ENCODE measurements at places on chromosomes 3 and 15. TPM values are rescaled to one million over a fixed set of nuclear protein-coding genes. Genes with fewer than 3 reads are reported as not detected.

DNA sequence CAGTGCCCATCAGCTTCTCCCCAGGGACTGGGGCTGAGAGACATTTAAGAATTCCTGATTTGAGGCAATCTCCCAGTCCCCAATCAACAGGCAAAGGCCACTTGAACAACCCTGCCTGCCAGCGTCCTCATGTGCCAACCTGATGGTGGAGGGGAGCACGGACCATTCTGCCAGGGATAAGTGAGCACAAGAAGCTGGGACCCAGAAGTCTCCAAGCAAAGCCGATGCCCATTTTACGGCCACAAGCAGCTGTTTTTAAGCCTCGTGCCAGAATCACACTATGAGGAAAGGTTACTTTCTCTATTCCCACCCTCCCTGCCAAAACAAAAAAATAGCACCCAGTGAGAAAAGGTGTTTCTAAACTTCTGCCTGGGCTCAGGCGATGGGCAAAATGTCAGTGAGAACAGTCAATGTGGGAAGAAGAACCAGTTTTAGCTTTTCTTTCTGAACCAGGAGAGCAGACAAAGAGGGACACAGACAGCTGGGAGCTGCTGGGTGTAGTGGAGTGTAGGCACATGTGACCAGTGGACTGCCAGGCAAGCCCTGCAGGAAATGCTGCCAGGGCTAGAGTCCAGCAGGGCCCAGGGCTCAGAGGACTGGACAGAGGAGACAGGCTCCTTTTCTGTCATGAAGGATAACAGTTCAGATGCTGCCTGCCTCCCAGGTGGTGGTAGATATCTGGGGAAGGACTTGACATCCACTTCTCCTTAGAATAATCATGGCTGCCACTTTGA lies 57.7 kb downstream of the ATP2B2 start:
- no peak for DNase-seq

- no peak for DNase-seq
Measured at GRCh38 chr3:32403663-32404062, 12.0 kb downstream of the CMTM7 start.

GRCh38 chr3:172061724-172062184 lies 22.4 kb downstream of the FNDC3B start:
- peak; percentile 45 for DNase-seq

- DNase-seq = no peak
Measured at GRCh38 chr3:171072432-171072831, 45.9 kb upstream of the SLC2A2 start.

DNA sequence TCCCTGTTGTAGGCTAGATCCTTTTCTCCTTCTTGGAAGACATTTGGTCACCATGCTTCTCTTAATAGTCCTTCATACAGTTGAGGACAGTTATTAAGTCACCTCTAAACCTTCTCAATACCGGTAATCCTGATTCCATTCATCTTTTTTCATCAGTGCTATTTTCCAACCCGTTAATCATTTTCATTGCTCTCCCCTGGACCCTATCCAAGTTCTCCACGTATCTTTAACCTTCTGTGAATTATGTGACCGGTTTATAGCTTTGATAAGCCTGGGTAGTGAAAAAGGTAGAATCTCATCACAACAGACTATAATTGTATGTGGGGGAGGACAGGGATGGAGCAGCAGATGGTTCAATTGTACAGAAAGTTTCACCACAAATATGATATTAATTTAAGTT lies 168.5 kb downstream of the MECOM start:
- DNase-seq = no peak

GRCh38 chr15:50247819-50248655 lies 17.5 kb downstream of the HDC start:
- DNase-seq = no peak

DNA sequence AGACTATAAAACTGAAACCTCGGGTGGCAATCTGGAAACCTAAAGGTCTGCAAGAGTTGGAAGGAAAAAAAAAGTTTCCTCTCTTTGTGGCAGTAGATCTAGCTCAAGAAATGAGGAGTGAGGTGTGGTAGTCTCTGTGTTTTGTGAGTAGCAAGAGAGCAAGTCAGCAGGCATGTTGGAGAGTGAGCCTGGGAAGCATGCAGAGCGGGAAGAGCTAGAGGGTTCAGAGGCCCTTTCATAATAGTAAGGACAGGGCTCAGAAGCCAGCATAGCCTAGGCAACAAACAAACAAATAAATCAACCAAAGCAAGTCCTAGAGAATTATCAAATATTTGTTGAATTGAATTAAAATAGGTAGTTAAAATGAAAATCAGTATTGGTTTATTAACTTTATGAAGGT lies 189.7 kb upstream of the CBLB start:
- no peak for DNase-seq

DNA sequence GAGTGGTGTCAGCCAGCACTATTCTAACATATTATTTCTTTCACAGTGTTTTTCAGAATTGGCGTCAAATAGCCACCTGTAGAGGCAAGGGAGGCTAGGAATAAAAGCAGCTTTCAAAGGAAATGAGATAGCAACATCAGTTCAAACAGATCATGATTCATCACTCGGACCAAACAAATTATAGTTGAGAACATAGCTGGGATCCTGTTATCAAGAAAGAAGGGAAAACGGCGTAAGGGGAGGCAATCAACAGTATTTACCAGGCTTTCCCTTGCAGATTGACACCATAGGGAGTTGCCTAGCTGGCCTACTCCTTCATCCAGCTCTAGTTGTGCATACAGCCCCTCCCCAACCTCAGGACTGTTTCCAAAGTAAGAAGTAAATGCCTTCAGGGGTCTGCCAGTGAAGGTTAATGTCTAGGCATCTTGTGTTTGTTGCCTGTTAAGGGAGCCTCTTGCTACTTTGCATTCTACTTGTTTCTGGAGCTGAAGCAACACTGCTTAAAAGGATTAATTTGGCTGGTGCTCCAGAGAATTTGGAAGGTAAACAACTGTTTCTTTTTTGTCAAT lies 286.5 kb downstream of the NSUN3 start:
- DNase-seq = no peak

The TTLL13 gene
- total RNA-seq = not detected

The PTX3 gene
- 464 TPM for total RNA-seq

The ZKSCAN7 gene
- 13.2 TPM for total RNA-seq

The CFAP91 gene
- total RNA-seq = 0.77 TPM
